ENCODE measurements at places on chromosomes 4 and X. TPM values are rescaled to one million over a fixed set of nuclear protein-coding genes. Genes with fewer than 3 reads are reported as not detected.

GRCh38 chr4:123787512-123788080 is 391.0 kb downstream of the SPRY1 start:
- H3K4me1 ChIP-seq = no peaks in the 10 kb centered on the region
- H3K27ac ChIP-seq = peak overlapping the region; percentile 62
- H3K4me3 ChIP-seq = no peak overlapping the region
- no peak for DNase-seq
- no peaks in the 10 kb centered on the region for H3K27me3 ChIP-seq
- no peaks in the 10 kb centered on the region for H3K36me3 ChIP-seq

TREX2 gene
- total RNA-seq = 4.4 TPM

GRCh38 chr4:56055027-56055977 is 106.6 kb downstream of the CEP135 start:
- no peak overlapping the region for H3K27ac ChIP-seq
- no peaks in the 10 kb centered on the region for H3K36me3 ChIP-seq
- H3K27me3 ChIP-seq = peaks cover 8% of the 10 kb centered on the region
- H3K4me3 ChIP-seq = no peak overlapping the region
- H3K4me1 ChIP-seq = no peaks in the 10 kb centered on the region
- DNase-seq = no peak

- peaks cover 37% of the 10 kb centered on the region for H3K27me3 ChIP-seq
- H3K36me3 ChIP-seq = no peaks in the 10 kb centered on the region
Observed at GRCh38 chrX:132041015-132041414, 17.9 kb downstream of the STK26 start.

DNA sequence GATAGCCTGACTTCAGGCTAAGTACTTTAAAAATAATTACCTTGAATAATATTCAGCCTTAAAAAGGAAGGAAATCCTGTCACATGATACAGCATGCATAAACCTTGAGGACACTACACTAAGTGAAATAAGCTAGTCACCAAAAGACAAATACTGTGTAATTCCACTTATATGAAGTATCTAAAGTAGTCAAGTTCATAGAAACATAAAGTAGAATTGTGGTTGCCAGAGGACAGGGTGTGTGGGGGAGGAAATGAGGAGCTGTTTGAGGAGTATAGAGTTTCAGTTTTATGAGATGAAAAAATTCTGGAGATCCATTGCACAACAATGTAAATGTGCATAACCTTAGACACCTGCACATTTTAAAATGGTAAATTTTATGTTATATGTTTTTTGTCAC is 5.6 kb upstream of the STPG2 start:
- no peaks in the 10 kb centered on the region for H3K4me1 ChIP-seq
- no peak for DNase-seq
- H3K27me3 ChIP-seq = no peaks in the 10 kb centered on the region
- H3K36me3 ChIP-seq = no peaks in the 10 kb centered on the region

- H3K4me1 ChIP-seq = no peaks in the 10 kb centered on the region
- H3K4me3 ChIP-seq = no peak overlapping the region
- H3K27me3 ChIP-seq = no peaks in the 10 kb centered on the region
- no peak overlapping the region for H3K27ac ChIP-seq
Observed at GRCh38 chr4:52822972-52823701, 39.0 kb upstream of the RASL11B start.

CENPVL1 gene
- not detected for total RNA-seq

PLAC8 gene
- not detected for total RNA-seq

DNA sequence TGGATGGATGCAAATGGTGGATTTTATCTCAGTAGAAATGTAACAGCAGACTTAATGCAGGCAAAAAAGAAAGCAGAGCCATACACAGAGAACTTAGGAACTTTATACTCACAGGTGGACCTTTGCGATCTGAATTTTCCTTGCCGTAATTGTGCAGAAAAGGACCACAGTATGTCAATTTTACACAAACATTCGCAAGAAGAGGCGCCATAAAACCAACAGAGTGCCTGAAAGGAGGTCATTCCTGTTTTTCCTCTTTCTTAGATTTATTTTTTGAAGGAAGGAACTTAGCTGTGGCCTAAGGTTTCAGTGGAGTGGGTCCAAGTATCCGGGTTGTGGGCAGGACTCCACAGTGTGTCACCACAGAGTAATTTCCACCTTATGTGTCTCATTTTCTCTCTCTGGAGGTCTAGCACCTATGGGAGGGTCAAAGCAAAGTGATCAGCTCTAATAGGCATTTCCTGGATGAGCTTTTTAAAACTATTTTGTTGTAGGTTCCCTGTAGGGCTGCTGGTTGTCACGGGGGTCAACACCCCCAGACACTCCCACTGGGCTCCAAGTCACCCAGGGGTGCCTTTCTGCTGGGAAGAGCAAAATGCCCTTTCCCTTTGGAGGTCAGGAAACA is 24.7 kb upstream of the PBDC1 start:
- no peak for DNase-seq
- H3K27me3 ChIP-seq = no peaks in the 10 kb centered on the region
- peaks cover 12% of the 10 kb centered on the region for H3K4me1 ChIP-seq
- H3K36me3 ChIP-seq = no peaks in the 10 kb centered on the region
- H3K27ac ChIP-seq = peak overlapping the region; percentile 83

DNA sequence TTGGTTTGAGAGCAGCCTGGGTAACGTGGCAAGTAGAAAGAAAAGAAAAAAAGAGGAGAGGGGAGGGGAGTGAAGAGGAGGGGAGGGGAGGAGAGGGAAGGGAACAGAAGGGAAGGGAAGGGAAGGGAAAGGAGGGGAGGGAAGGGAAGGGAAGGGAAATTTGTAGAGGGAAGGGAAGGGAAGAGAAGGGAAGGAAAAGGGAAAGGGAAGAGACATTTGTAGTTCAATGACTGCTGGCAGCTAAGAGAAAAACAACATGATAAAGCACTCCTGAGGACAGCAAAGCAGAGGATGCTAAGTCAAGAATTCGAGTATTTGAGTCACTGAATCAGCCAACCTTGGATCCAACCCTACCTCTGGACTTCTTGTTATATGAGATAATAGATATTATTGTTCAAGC is 38.2 kb upstream of the BMP2K start:
- H3K27ac ChIP-seq = no peak overlapping the region
- no peaks in the 10 kb centered on the region for H3K4me1 ChIP-seq
- no peaks in the 10 kb centered on the region for H3K27me3 ChIP-seq

IL13RA2 gene
- total RNA-seq = not detected

DNA sequence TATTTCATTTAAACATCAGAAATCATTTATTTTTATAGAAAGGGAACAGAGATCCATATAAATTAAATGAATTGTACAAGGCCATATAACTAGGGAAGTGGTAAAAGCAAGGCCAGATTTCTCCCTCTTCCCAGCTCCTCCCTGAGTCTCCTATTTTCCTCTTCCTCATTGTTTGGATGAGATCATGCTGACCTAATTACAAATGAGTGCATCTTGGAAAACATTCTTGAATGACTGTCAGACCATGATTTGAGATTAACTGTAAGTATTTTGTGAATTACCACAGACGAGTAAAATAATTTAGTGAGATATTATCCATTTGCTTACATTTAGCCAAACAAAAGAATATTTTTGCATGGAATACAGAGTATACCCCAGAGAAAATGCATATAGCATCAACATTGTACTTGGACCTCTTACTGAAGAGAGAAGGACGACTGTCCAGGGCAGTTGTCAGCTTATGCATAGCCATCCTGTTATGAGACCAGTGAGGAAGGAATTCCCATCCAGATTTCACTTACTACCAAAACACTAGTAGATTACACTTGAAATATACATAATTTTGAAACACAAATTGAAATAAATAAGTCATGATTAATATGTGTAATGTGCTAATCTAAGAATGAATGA is 47.3 kb downstream of the SLAIN2 start:
- peaks cover 36% of the 10 kb centered on the region for H3K36me3 ChIP-seq
- H3K27me3 ChIP-seq = no peaks in the 10 kb centered on the region
- H3K4me1 ChIP-seq = no peaks in the 10 kb centered on the region
- no peak for DNase-seq
- no peak overlapping the region for H3K4me3 ChIP-seq

YTHDC1 gene
- total RNA-seq = 95.6 TPM

DNA sequence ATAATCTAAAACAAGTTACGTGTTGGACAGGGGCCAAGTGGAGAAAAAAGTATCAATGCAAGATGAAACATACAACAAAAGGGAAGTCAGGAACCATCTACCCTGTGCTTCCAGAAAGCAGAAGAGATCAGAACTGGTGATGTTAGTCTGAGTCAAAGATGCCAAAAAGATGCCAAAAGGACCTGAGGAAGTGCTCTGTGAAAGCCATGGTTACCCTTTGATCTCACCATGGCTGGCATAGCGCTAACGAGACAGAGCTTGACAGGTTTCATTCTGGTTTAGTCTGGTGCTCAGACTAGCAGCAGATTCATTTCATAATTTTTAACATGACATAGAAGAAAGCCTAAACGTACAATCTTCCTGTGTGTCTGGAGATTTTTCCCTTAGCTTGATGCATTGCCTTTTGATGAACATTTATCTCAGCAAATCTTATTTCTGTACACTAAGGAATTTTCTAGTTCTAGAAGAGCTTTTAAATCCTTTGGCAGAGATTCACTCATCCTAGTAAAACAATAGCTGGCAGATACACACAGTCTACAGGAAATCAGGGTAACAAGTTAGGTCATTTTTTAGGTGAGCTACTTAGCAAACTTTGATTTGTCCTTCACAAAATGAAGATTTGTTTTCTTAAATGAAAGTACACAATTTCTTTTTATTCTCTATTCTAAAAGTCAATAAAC is 87.7 kb downstream of the COL25A1 start:
- no peak overlapping the region for H3K4me3 ChIP-seq
- no peaks in the 10 kb centered on the region for H3K27me3 ChIP-seq
- no peak for DNase-seq

PDGFRA gene
- 97.0 TPM for total RNA-seq

- DNase-seq = no peak
- H3K27me3 ChIP-seq = no peaks in the 10 kb centered on the region
- no peaks in the 10 kb centered on the region for H3K4me1 ChIP-seq
Observed at GRCh38 chr4:92184566-92184965, 119.2 kb upstream of the GRID2 start.

DNA sequence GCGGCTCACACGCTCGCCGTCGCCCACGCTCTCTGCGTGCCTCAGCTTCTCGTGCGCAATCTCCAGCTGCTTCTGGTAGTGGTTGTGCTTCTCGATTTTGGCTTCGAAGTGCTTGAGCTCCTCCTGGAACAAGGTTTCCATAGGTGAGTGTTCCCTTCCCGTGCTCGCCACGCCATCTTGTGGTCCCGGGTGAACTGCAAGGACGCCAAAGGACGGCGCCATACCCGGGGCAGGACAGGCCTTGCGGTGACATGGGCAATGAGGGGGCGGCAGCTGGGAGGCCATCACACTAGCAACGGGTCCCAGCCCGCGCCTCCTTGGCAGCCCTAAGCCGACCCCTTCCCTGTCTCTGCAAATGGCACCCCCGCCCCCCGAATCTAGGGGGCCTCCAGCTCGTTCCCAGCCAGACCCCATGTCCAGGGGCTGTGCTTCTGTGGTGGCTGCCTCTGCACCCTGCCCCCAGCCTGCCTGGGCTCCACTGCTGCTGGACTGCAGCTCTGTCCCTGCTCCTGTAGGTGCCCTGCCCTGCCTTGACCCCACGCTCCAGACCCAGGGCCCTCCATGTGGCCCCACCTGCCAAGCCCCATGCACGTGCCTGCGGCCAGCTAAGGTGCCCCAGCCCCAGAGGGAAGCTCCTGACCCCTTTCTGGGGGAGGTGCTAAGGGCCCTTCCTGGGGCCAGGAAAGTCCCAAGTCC is 17.3 kb downstream of the LRPAP1 start:
- peaks cover 99% of the 10 kb centered on the region for H3K36me3 ChIP-seq
- no peak overlapping the region for H3K27ac ChIP-seq
- no peak overlapping the region for H3K4me3 ChIP-seq
- H3K27me3 ChIP-seq = no peaks in the 10 kb centered on the region
- DNase-seq = no peak

GRCh38 chr4:74328501-74328900 is 20.2 kb downstream of the EPGN start:
- H3K4me3 ChIP-seq = no peak overlapping the region
- no peaks in the 10 kb centered on the region for H3K4me1 ChIP-seq
- H3K36me3 ChIP-seq = no peaks in the 10 kb centered on the region
- H3K27me3 ChIP-seq = no peaks in the 10 kb centered on the region
- H3K27ac ChIP-seq = no peak overlapping the region
- DNase-seq = no peak

DNA sequence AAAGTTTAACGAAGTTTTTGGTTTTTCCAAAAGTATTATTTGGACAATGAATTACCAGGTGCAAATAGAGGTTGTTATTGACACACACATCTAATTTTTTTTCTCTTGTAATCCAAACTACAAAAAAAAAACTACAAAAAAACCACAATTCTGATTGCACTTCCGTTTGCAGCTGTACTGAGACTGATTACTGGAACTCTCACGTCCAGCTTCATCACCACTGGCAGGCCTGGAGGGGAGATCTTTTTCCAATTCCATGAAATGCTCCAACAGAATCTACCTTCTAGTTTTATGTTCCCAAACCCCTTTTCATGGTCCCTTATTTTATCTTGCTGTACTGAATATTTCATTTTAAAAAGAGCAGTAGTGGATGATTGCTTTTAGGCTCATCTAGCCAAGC is 1118.3 kb downstream of the C4orf33 start:
- no peak for DNase-seq
- H3K4me3 ChIP-seq = no peak overlapping the region
- H3K36me3 ChIP-seq = no peaks in the 10 kb centered on the region
- H3K4me1 ChIP-seq = no peaks in the 10 kb centered on the region
- no peak overlapping the region for H3K27ac ChIP-seq
- no peaks in the 10 kb centered on the region for H3K27me3 ChIP-seq

DNA sequence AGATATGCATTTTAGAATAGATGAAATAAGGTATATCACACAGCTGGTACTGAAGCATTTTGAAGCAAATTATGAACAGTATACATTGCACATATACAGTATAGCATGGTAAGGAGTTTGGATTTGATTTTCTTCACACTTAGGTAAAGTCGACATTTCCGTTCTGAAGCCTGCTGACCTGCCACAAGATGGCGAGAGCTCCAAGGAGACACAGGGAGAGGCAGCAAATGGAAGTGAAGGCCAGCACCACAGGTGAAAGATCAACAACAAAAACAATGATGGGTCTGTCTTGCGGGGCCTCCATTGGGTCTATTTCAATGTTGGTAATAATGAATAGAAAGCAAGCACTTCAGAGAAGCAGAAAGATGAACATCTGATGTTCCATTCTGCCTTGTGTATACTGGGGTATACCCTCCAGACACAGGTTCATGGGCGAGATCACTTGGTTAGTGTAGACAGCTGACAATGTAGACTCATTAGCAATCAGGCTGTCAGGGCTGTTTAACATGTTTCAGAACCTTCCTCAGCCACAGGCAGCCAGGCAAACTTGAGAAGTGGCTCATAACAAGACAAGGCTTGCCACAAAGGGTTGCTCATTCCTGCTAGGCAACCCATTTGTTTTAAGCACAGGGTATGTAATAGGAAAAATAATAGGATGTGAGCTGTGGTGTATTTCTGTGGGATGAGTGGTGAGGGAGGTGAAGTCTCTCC is 21.4 kb upstream of the NOX1 start:
- H3K27ac ChIP-seq = no peak overlapping the region
- no peaks in the 10 kb centered on the region for H3K27me3 ChIP-seq
- H3K4me1 ChIP-seq = no peaks in the 10 kb centered on the region
- H3K36me3 ChIP-seq = no peaks in the 10 kb centered on the region

SYTL5 gene
- total RNA-seq = 0.44 TPM

GRCh38 chr4:80268081-80268823 is 1.8 kb downstream of the FGF5 start:
- DNase-seq = no peak
- H3K27ac ChIP-seq = no peak overlapping the region

- H3K4me1 ChIP-seq = no peaks in the 10 kb centered on the region
- DNase-seq = no peak
- H3K36me3 ChIP-seq = no peaks in the 10 kb centered on the region
- H3K27me3 ChIP-seq = no peaks in the 10 kb centered on the region
Observed at GRCh38 chr4:175109933-175110332, 191.8 kb downstream of the ADAM29 start.

GRCh38 chrX:126658447-126658846 is 105.8 kb upstream of the DCAF12L1 start:
- no peaks in the 10 kb centered on the region for H3K27me3 ChIP-seq
- no peak overlapping the region for H3K4me3 ChIP-seq
- DNase-seq = no peak
- no peaks in the 10 kb centered on the region for H3K36me3 ChIP-seq
- no peak overlapping the region for H3K27ac ChIP-seq

UGT2A3 gene
- total RNA-seq = not detected

All from tibial nerve (tissue), 4 donors.